Activated T-helper 2 cell treated with anti-CD3 and anti-CD28 coated beads, Interferon-gamma antibody, Interleukin-2, Interleukin-4, amounts not matched to agents 10 μg/mL and 5 μg/mL and 100 μg/mL, durations not matched to agents 14 hours and 24 hours and 36 hours (primary cell): ENCODE measurements at places on chromosomes 5 and 9. TPM values are rescaled to one million over a fixed set of nuclear protein-coding genes. Genes with fewer than 3 reads are reported as not detected.

Gene GRM6
- total RNA-seq: not detected in 2 replicates

Gene GAPT
- total RNA-seq: not detected in 2 replicates

Gene TARS1
- 186 and 187 TPM in 2 replicates for total RNA-seq

Gene ANKH
- 45.0 and 45.4 TPM in 2 replicates for total RNA-seq

Gene MARVELD2
- 0.14 and 0.16 TPM in 2 replicates for total RNA-seq

Gene SPINK7
- not detected in 2 replicates for total RNA-seq

DNA sequence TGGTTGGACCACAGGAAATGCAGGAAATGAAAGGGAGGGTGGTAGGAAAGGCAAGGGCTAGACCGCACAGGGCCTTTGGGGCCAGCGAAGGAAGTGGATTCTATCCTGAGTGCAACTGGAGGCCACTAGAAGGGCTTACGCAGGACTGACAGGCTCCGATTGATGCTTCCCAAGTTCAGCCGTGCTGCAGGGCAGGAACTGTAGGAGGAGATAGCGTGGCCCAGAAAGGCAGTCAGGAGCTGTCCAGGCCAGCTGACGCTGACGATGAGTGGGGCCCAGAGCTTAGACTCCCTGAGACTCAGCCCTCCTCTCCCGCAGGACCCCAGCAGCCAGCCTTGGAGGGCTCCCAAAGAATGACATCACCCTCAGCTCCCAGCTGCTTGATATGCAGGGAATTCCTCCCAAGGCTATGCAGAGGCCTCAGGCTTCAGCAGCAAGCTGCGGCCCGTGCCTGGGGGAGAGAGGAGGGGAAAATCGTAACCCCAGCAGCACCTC, 48.8 kb downstream of the KCNIP1 start:
- DNase-seq: no peak

DNA sequence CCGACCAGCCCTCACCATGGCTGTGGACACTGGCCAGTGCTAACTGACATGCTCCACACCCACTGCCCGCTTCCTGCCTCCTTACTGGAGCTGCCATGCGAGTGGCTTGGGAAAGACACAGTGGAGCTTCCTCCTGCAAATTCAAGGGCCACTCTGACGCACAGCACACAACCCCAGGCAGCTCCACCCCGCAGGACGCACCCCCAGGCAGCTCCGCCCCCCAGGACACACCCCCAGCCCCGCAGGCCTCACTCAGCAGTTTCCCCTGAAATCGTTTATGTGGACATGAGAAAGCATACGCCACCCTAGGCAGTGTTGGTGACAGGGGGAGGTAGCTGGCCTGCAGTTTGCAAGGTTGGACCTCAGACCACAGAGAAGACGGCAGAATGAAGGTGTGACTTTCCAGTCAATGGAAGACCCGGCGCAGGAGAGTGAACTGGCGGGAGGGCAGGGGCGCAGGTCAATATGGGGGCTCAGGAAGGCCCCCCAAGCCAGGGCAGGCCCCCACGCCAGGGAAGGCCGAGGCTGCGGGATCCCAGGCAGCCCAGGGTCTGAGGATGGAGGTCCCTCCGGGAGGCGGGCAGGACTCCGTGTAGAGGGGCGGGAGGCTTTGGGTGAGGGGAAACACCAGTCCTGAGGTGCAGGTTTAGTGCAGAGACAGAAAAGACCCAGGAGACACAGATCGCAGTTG, 21.6 kb downstream of the LPCAT1 start:
- DNase-seq: no peak

GRCh38 chr5:159316519-159317383, 13.5 kb downstream of the IL12B start:
- no peak for DNase-seq

GRCh38 chr9:18821788-18822187, 211.2 kb downstream of the SAXO1 start:
- DNase-seq: no peak

DNA sequence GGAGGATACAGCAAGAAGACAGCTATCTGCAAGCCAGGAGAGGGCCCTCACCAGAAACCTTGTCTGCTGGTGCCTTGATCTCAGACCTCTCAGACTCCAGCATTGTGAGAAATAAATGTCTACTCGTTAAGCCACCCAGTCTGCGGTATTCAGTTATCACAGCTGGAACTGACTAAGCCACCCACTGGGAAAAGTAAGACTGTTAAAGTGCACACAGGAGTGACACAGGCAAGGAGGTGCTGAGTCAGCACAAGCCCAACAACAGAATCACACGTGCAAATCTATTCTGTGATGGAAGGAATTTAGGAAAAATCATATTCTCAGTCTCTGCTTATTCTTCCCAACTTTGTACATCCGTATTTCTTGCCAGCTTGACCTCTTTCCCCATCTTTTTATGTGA, 200.0 kb downstream of the NR2F1-AS1 start:
- DNase-seq: no peak
